GM23248 (cell line): ENCODE measurements at places on chromosomes 7 and 10. TPM values are rescaled to one million over a fixed set of nuclear protein-coding genes. Genes with fewer than 3 reads are reported as not detected.

Gene ZNF722
- not detected in 2 replicates for polyA plus RNA-seq

DNA sequence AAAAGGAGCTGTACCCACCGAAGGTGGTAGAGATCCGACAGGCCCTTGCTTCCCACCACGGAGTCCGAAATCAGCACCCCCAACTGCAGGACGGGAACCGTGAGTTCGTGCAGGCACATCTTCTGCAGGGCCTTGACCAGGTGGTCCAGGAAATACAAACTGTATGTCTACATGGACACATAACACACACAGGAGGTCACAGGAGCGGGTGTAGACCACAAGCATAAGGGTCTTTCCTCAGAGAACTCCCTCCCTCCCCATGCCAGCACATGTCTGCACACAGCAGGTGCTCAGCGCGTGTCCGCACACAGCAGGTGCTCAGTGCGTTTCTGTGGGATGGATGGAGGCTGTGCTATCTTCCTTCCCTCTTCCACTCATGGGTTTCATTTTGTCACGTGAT, 69.7 kb downstream of the CFAP46 start:
- no peaks in the 10 kb centered on the region for H3K4me1 ChIP-seq
- H3K4me3 ChIP-seq: no peak overlapping the region
- H3K27me3 ChIP-seq: peaks cover 60% of the 10 kb centered on the region

- no peaks in the 10 kb centered on the region for H3K36me3 ChIP-seq
- no peaks in the 10 kb centered on the region for H3K4me1 ChIP-seq
- no peak overlapping the region for H3K4me3 ChIP-seq
- H3K27ac ChIP-seq: no peak overlapping the region
- no peak for DNase-seq
Measured at GRCh38 chr7:157495177-157495553, 158.4 kb downstream of the DNAJB6 start.

GRCh38 chr10:64773357-64773756, 1252.2 kb downstream of the REEP3 start:
- no peaks in the 10 kb centered on the region for H3K4me1 ChIP-seq
- no peak for DNase-seq
- H3K4me3 ChIP-seq: no peak overlapping the region
- H3K27ac ChIP-seq: no peak overlapping the region

- H3K4me1 ChIP-seq: no peaks in the 10 kb centered on the region
- H3K4me3 ChIP-seq: no peak overlapping the region
- no peak overlapping the region for H3K27ac ChIP-seq
Measured at GRCh38 chr10:71581376-71581775, 138.2 kb downstream of the C10orf105 start.

GRCh38 chr10:78804411-78805032, 264.2 kb upstream of the ZMIZ1 start:
- H3K4me3 ChIP-seq: no peak overlapping the region
- peaks cover 53% of the 10 kb centered on the region for H3K4me1 ChIP-seq
- DNase-seq: peak; percentile 57
- H3K27ac ChIP-seq: peak overlapping the region; percentile 83
- no peaks in the 10 kb centered on the region for H3K27me3 ChIP-seq

DNA sequence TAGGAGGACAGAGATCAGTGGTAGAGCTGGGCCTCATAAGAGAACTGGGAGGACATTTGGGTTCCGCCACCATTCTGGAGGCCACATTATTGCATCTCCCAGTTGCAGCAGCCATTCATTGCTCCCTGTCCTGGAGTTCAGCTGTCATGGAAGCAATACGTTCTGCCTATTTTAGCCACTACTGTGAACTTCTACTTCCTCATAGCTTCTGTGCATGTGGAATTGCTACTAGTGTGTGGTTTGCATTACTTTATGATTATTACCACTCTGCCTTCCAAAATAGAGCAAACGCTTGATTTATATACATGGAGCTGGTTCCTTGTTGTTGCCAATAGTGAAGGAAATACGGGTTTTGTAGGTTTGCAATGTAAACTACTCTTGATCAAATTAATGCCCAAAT, 47.2 kb upstream of the PLPP4 start:
- no peaks in the 10 kb centered on the region for H3K36me3 ChIP-seq
- H3K4me1 ChIP-seq: peaks cover 8% of the 10 kb centered on the region
- H3K27ac ChIP-seq: no peak overlapping the region

Gene PGAM2
- not detected in 2 replicates for polyA plus RNA-seq

GRCh38 chr7:12031186-12031585, 179.9 kb upstream of the TMEM106B start:
- H3K4me3 ChIP-seq: no peak overlapping the region
- no peaks in the 10 kb centered on the region for H3K27me3 ChIP-seq
- peaks cover 5% of the 10 kb centered on the region for H3K4me1 ChIP-seq
- H3K36me3 ChIP-seq: no peaks in the 10 kb centered on the region
- DNase-seq: no peak

Gene PON1
- not detected in 2 replicates for polyA plus RNA-seq

DNA sequence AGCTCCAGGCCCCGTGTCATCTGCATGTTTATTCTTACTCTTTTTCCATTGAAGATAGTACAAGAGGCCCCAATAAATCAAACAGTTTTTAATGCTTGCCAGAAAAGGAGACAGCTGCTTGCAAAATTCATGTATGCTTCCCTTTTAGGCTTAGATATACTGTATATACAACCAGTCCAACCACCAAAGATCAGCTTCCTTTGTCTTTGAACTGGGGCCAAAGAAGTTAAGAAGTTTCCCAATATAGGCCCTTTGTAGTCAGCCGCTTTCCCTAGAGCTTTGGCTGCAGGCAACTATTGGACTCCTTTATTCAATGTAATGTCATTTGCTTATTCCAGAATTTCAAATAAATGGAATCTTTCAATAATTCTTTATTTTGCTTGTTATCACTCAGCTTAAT, 1395.0 kb downstream of the GATA3 start:
- no peaks in the 10 kb centered on the region for H3K27me3 ChIP-seq
- DNase-seq: no peak
- no peaks in the 10 kb centered on the region for H3K4me1 ChIP-seq
- H3K4me3 ChIP-seq: no peak overlapping the region

DNA sequence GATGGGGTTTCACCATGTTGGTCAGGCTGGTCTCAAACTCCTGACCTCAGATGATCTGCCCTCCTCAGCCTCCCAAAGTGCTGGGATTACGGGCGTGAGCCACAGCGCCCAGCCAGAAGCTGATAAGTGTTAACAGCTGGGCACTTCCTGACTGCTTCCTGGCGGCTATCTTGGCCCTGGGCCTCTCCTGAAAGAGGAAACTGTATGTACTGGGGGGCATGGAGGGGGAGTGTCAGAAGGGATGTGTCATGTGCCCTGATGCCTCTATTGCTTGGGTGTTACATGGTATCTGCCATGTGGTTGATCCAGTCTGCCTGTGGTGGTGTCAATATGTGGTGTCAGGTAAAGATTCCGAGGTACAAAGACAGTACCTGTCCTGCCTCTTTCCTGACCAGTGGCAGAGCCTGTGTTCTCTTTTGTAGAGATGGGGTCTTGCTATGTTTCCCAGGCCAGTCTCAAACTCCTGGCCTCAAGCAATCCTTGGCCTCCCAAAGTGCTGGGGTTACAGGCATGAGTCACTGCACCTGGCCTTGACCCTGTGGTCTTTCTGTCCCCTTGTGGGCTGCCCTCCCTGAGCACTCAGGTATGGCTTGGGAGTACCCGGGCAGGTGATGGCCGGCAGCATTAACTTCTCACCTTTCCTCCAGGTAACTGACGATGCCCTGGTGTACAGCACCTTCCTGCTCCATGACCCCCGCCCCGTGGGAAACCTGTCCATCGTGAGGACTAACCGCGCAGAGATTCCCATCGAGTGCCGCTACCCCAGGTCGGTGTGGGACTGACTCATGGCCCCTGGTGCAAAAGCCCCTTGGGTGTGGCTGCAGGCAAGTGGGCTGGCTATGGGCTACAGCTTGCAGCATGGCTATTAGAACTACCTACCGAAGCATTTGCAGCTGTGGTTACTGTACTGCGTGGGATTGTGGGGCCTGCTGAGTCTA, 4.4 kb downstream of the ZP3 start:
- no peaks in the 10 kb centered on the region for H3K36me3 ChIP-seq
- H3K27ac ChIP-seq: no peak overlapping the region
- no peak overlapping the region for H3K4me3 ChIP-seq
- peak; percentile 34 for DNase-seq
- no peaks in the 10 kb centered on the region for H3K4me1 ChIP-seq
